Activated naive CD4-positive, alpha-beta T cell treated with Interleukin-2 at 50 U/mL for 16 hours (primary cell): ENCODE measurements at places on chromosomes 16 and 17.

- no peak for DNase-seq
Measured at GRCh38 chr17:66518677-66519076, 216.3 kb downstream of the PRKCA start.

DNA sequence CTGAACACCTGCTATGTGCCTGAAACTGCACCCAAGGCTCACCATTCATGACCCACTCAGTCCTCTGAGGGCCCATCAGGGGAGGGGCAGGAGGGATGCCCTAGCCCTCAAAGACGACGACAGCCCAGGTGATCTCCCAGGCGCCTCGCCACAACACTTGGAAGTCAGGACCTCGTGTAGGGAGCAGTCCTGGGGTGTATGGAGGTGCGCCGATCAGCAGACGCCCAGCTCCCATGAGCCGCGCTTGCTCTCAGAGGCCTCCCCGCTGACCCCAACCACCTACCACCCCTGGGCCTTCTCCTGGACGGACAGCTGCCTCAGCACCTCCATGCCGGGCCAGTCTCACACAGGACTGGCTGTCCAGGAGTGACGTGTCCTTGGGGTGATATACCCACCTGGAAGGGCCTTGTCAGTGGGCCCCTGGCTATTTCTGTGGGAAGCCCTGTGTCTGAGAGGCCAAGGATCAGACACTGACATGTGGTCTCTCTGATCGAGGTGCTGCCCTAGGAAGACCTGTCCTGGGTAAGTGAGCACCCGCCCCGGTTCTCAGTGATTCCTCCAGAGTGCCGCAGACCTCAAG, 26.7 kb downstream of the KDM8 start:
- no peak for DNase-seq

DNA sequence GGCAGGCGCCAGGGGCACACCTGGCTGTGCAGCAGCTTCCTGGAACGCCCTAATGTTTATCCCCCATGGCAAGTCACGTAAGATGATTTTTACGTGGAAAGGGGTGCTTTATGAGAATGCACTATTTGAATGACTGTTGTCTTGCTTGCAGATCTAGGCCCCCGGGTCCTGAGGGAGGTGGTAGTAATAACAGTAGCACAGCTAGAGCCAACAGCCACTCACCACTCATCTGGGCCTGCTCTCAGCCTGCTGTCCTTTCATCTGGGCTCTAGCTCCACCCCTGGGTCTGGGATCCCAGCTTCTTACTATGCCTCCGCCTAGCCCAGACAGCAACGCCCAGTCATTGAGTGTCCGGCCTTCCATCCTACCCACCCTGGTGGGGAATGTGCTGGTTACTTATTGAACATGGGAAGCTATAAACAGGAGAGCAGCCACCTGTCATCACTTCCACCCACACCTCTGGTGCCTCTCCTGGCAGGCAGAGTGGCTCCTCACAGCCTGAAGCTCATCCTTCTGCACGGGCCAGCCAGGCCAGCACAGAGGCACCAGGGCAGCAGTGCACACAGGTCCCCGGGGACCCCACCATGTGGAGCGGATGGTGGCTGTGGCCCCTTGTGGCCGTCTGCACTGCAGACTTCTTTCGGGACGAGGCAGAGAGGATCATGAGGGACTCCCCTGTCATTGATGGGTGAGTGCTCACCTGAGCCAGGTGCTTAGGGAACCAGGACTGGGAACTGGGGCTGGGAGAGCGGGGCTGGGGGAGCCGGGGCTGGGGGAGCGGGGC, 16.6 kb downstream of the DPEP1 start:
- no peak for DNase-seq

DNA sequence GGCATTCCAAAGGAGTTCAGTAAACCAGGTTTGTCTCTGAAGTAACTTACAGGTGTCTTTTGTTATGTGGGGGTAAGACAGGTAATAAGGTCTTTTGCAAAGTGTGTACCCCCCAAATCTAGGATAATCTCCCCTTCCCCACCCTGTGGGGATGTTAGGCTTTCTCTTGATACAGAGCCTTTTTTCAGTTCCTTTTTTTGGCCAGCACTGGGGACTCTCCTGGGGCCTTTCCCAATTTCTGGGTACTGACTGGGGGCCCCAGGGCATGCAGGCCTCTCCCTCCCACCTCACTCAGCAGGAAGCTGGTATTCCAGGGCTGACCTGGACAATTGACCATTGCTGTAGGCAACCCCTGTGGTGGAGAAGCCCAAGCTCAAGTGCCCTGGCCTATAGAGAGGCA, 84.3 kb upstream of the IRX6 start:
- no peak for DNase-seq

GRCh38 chr17:27181935-27182334, 112.0 kb upstream of the WSB1 start:
- no peak for DNase-seq

DNA sequence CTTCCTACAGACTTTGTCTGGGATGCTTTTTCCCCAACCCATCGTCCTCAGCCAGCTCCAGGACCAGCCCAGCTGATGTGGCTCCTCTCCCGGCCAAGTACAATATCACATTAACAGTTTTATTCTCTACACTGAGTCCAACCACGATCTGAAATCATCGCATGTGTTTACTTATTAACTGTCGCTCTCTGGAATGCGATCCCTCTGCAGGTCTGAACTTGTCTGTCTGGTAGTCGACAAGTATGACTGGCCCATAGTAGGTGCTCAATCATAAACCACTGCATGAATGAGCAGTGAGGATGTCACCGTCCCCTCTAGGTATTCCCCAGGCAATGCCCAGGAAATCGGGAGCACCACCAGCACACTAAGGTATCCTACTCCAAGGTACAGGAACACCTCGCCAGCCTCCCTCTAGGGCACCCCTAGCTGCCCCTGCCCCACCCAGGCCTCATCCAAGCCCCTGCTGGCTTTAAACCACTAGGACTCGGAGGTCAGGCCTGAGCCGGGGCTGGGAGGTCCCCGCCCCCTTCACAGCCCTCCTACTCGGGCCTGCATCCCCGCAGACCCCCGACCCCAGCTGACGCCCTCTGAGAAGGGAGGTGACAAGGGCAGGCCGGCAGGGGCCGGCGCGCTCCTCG, 27.7 kb downstream of the RTN4RL1 start:
- no peak for DNase-seq

DNA sequence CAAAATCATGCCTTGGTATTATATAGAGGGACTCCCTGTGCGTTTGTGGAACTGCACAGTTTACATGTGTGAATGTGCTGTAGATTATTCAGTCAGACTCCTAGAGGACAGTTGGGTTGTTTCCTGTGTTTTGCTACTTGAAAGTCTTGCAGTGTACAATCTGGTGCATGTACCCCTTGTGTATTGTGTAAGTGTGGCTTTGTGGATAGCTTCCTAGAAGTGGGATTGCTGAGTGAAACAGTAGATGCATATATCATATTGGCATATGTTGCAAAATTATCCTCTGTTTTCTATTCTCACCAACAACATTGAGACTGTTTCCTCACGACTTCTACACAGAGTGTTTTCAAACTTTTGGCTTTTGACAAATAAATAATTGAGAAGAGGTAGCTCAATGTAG, 263.7 kb downstream of the MAP2K6 start:
- no peak for DNase-seq

DNA sequence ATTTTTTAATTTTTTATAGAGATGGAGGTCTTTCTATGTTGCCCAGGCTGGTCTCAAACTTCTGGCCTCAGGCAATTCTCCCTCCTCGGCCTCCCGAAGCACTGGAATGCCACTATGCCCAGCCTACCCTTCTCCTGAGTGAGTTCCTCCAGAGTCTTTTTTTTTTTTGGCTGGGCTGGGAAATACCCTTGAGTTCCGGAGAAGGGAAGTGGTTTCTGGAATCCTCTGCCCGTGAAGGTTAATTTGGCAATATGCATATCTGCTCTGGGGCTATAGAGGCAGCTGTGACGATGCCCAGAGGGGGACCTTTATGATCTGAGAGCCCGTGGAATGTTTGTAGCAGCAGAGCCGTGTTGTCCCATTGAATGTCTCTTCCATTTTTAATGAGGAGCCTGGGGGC, 217.5 kb downstream of the RBFOX1 start:
- no peak for DNase-seq

DNA sequence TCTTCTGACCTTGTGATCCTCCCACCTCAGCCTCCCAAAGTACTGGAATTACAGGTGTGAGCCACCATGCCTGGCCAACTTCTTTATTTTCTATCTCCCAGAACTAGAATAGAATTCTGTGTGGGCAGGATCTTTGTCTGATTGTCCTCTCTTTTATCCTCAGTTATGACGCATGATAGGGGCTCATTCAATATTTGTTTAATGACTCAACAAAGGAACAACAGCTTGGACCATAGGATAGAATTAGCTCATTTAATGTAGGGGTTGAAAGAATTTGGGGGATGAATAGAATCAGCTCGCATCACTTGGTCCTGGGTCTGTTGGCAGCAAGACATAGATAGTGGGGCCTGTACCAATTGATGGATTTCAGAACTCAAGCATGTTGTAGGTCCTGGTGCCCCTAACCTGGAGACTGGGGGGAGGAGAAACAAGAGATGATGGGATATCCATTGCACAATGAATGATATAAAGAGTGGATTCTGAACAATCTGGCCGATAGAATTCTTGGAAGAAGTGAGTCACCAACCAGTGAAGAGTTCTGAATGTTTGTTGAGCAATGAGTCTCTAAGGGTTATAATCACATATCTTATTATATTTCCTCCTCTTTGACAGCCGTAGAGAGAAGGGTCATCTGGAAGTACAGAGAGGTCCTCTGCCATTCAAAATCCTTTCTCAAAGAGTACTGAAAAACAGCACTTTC, 250.2 kb downstream of the HS3ST4 start:
- DNase-seq: no peak

GRCh38 chr17:28726226-28726626, at the start of gene TLCD1:
TLCD1 (minus strand) TSS chr17:28726233; CDS start chr17:28726097, 136 bp downstream.
- DNase-seq: peak; percentile 83

DNA sequence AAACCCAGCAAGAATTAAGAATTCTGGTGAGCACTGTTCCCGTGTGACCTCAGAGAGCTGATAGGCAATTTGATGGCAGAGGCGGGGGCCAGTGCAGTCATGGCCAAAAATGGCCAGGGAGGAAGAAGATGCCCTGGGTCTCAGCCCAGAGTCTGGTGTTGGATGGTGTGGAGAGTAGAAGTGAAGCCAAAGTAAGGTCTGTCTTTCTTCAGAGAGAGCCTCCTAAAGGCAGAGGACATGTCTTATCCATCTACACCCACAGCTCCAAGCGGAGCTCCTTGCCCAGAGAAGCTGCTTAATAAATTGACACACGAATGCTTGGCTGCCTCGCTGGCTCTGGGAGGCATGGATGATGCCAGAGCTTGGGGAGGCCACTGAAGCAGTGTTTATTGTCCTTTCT, 19.7 kb upstream of the ZNF652 start:
- no peak for DNase-seq

DNA sequence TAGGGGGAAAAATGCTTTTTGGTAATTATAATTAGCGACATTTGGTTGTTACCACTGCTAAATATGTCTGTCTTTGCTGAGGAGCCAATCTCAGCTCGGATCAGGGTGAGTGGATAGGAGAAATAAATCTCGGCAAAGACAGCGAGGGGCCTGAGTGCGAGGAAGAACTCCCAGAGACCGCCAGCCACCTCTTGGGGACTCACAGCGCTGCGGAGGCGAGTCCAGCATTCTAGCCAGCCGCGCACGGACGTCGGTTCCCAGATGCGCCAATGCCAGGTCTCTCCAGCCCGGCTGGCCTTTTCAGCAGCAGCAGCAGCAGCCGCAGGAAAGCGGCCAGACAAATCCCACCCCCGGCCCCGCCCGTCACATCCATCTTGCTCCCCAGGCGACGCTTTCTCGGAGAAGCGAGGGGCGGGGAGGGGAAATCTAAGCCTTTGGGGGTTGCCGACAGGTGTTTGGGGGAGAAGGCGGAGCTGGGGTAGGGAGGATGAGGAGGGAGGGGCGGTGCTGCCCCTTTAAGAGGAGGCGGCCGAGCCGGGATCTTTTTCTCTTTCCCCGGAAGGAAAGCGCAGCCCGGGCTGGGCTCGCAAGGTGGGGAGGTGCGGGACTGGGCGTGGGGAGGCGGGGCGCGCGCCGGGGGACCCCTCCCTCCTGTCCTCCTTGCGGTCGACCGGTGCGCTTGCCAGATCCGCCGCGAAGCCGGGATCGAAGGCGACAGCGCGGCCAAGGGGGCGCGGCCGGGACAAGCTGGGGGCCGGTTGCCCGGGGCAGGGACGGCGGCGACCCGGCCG, at the start of gene ITGA3:
TSS of gene ITGA3 (plus strand) at position 685 of the 791 bp plus-strand sequence. CDS start 330 bp downstream, outside the sequence.
- DNase-seq: peak; percentile 70

DNA sequence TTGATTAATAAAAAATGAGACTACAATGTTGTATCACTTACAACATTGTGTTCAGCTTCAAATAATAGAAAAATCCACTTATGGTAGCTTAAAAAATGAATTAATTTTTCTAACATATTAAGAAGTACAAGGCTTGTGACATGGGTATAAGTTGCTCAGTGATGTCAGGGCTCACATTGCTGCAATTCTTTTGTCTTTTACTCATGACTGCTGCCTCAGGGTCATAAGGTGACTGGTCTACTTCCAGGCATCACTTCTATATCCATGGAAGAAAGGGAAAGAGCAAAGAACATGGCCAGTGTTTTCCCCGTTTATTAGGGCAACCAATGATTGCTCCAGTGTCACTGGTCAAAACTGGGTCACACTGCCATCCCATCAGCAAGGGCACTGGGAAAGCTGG, 295.3 kb downstream of the MAP2K4 start:
- no peak for DNase-seq

DNA sequence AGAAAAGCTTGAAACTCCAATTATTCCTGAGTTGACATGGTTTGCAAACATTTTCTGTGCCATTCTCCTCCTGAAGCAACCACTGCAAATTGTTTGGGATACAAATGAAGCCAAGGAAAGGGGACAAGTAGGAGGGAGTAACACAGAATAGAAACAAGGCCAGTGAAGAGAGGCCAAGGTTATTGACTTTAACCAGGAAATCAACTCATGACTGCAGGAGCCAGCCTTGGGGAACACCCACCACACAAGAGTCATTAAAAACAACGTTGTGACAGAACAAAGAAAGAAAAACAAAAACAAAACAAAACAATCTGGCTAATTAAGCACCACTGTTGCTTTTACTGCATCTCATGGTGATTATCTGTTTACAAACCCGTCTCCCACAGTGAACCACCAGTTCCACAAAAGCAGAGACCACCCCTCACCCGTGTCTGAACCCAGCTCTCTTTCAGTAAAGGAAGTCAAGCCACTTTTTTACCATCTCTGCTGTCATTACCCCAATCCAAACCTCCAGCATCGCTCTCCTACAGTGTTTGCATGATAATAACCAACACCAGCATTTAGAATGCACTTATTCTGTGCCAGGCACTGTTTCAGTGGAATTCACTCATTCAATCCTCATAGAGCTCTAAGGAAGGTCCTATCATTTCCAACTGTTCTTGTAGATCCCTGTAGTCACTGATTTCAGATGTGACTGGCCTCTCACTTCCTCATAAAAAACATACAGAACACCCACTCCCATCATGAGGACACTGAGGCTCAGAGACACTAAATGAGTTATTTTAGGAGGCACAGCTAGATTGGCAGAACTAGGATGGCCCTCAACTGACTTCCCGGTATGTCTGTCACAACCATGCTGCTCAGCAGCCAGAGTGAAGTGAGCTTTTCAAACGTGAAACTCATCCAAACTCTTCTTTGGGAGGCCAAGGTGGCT, 2.0 kb downstream of the ZDHHC1 start:
- no peak for DNase-seq

- DNase-seq: no peak
Measured at GRCh38 chr17:44117351-44117750, 6.1 kb downstream of the HDAC5 start.
